ENCODE measurements at places on chromosomes 2 and 18. TPM values are rescaled to one million over a fixed set of nuclear protein-coding genes. Genes with fewer than 3 reads are reported as not detected.

GRCh38 chr2:237427769-237428506 lies 14.0 kb upstream of the COL6A3 start:
- DNase-seq: peak; percentile 76

DNA sequence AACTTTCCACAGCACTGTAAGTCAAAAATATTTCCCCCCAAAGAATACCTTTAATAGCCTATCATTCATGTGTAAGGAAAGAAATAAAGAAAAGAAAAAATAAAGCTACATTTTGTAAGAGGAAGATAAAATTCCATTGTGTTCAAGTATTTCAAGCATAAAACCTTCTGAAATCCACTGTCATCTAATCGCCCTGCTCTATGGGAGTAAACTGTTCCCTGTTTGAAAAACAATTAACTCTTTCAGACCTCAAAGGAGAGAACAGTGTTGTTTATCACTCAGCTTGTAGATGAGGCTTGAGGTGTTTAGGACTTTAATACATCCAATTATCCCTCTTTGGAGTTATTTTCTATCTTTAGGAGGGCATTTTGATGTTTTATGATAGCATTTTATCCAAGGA lies 112.2 kb upstream of the REG3G start:
- no peak for DNase-seq

DNA sequence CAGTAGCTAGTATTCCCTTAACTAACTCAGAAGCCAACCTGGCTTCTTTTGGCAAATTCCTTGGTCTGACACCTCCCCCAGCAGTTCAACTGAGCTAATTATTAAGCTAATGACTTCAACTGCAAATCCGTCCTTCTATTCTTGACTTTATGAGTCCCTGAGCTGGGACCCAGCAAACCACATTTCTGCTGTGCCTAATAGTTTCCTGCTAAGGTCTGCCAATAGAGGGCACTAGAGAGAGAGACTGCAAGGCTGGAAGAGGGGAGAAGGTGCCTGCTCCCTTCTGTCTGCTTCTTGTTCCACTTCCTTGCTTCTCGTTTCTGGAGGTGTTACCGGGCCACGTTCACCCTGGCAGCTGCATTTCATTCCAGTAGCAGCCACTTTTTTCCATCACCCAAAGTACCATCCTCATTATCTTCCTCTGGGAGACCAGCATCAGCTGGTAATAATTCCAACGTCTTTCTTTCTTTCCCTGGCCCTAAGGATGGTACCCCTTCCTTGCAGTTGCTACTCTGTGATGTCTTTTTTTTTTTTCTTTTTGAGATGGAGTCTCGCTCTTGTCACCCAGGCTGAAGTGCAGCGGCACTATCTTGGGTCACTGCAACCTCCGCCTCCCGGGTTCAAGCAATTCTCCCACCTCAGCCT lies 352.0 kb downstream of the TNS1 start:
- peak; percentile 60 for DNase-seq

GRCh38 chr18:1522249-1522615 lies 617.6 kb downstream of the ADCYAP1 start:
- DNase-seq: no peak

RNF125 gene
- polyA plus RNA-seq: 8.6 TPM

DNA sequence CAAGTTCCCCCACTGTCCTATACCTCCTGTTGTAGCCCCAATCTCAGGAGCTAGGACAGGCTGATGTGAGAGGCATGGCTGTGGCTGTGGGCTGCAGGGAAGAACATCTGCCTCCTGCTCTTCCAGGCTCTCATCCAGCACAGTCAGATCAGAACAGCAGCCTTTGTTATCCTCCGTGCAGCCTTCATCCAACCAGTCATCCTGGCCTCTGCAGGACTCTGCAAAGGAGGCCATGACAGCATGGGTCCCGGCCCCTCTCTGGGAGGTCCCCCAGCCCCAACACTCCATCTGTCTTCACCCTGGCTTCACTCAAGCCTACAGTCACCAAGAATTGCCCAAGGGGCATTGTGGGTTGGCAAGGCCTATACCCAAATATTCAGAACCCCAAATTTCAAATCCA lies 223.2 kb upstream of the COPS8 start:
- no peak for DNase-seq

GRCh38 chr2:96369186-96369585 lies 33.6 kb downstream of the NCAPH start:
- DNase-seq: no peak

DNA sequence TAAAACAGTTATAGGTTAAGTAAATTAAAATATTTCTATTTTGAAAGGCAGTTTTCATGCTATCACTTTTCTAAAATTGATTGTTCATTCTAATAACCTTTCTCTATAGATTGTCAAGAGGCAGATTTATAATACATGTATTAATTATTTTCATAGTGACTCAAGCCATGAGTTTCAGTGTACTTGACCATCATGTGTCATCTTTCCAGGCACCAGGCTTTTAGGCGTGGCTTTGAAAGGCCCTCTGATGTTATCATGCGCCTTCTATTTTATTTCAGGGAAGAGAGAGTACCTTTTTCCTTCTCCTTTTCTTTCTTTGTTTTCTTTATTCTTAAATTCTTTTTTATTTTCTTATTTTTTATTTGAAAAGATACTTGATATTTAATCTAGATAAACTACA lies 128.3 kb upstream of the ETAA1 start:
- no peak for DNase-seq

GRCh38 chr18:6746386-6746960 lies 17.0 kb downstream of the ARHGAP28 start:
- DNase-seq: no peak

GRCh38 chr2:112593736-112594135 lies 9.3 kb downstream of the CHCHD5 start:
- no peak for DNase-seq

UGT1A5 gene
- not detected for polyA plus RNA-seq

SPP2 gene
- not detected for polyA plus RNA-seq

EMILIN1 gene
- 123 TPM for polyA plus RNA-seq

DNA sequence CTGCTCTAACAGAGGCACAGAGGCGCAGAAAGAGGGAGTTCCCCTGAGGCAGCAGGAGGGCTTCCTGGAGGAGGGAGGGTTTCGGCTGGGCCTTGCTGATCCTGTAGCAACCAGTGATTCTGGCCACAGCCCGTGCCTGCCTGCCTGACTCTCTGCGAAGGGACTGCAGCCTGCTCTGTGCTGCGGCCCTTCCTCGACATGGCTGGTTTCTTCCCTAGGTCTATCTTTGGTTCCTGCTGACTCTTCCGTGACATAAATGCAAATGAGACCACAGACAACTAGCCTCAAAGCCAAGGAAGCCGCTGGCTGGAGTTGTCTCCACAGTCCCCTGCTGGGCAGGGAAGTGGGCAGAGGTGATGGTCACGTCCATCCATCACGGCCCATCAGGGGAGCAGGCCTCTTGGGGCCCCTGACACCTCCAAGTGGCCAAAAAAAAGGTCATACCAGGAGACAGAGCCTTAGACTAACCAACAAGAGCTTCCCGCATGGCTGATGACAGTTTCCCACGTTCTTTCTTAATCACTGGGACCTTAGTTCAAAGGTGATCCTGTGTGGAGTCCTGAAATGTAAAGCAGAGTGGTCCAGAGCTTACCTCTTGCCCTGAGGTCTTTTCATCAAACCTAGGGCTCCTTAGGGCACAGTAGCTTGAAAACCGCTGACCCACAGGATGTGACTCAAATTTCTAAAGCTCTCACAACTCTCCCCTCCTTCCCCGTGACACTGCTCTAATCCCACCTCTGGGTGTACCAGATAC lies 55.3 kb downstream of the HS1BP3 start:
- DNase-seq: no peak

GLI2 gene
- polyA plus RNA-seq: 16.1 TPM

- DNase-seq: no peak
Measured at GRCh38 chr2:25920786-25921415, 42.6 kb upstream of the ASXL2 start.

GRCh38 chr18:29218091-29218490 lies 1041.2 kb upstream of the CDH2 start:
- no peak for DNase-seq

GRCh38 chr2:234569776-234570430 lies 73.0 kb upstream of the ARL4C start:
- no peak for DNase-seq

CENPA gene
- 9.8 TPM for polyA plus RNA-seq

DNA sequence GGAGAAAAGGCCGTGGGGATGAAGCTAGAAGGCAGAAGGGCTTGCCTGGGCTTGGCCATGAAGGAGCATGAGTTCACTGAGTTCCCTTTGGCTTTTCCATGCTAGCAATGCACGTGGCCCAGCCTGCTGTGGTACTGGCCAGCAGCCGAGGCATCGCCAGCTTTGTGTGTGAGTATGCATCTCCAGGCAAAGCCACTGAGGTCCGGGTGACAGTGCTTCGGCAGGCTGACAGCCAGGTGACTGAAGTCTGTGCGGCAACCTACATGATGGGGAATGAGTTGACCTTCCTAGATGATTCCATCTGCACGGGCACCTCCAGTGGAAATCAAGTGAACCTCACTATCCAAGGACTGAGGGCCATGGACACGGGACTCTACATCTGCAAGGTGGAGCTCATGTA lies 2.9 kb downstream of the CTLA4 start:
- DNase-seq: no peak

DNA sequence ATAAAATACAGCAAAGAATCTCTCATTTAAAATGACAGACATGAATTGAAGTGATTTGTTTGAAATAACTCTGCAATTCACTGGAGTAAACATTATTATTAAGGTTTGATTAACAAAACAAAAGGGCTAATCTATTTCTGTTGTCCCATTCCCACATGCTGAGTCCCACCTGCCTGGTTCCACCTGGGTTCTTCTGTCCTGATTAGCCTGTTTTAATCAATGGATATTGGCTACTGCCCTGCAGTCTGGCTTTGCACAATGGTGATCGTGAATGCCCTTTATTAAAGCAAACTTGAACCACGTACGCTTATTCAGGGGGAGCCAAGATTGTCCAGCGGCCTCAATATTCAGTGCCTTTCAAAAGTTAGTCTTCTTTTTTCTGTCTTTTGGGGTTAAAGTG lies 72.8 kb upstream of the CDH19 start:
- no peak for DNase-seq

- no peak for DNase-seq
Measured at GRCh38 chr2:226904592-226904991, 68.7 kb downstream of the RHBDD1 start.

GRCh38 chr2:66270247-66270646 lies 164.7 kb upstream of the MEIS1 start:
- DNase-seq: no peak

DNA sequence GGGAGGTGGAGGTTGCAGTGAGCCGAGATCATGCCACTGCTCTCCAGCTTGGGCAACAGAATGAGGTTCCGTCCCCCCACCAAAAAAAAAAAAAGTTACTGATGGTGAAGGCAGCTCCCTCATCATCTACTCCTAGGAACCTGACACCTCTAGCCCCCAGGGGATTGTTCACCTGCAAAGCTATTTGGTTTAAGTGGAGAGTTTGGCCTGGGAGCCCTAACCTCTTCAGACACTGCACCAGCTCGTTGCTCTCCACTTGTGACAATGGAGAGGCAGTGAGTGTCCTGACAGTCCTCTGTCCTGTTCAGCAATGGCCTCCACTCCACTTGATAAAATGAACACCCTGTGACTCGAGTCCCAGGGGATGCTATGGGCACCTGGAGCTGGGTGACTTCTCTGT lies 43.5 kb downstream of the ATP6V1C2 start:
- no peak for DNase-seq

DNAJC5G gene
- 0.37 TPM for polyA plus RNA-seq

GRCh38 chr2:232908695-232909094 lies 38.6 kb downstream of the SNORC start:
- DNase-seq: no peak

CIB4 gene
- polyA plus RNA-seq: 1.0 TPM

TEKT4 gene
- polyA plus RNA-seq: 1.1 TPM

DNA sequence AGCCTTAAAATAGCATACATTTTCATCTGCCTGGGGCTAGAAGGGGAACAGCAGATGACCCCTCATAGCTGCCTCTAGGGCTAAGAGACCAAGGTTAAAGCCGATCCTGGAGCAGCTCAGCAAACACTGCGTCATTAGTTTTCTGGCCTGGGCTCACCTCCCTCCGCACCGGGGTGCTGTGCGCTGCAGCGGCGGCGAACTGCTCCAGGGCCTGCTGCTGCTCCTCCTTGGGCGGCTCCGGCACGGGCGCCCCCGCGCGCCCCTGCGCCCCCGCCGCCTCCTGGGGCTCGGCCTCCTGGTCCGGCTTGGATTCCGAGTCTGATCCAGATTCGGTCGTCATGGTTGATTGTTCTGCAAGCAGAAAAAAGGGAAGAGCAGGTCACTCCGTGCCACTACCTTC lies 55.0 kb downstream of the EPB41L3 start:
- no peak for DNase-seq

SCN1A gene
- 0.24 TPM for polyA plus RNA-seq

SPC25 gene
- 24.2 TPM for polyA plus RNA-seq

OBSL1 gene
- polyA plus RNA-seq: 102 TPM

ZBTB7C gene
- 3.5 TPM for polyA plus RNA-seq

GRCh38 chr18:59180150-59180845 lies 39.7 kb upstream of the GRP start:
- peak; percentile 4 for DNase-seq

Data from right lung (tissue), 10 donors.